ENCODE measurements at places on chromosomes 2 and 18.

- DNase-seq, result no peak
These were observed 69.5 kb downstream of the COPS8 start for GRCh38 chr2:237154884-237155851.

GRCh38 chr2:160993654-160994061, 166.6 kb upstream of the TANK start:
- DNase-seq, result no peak

DNA sequence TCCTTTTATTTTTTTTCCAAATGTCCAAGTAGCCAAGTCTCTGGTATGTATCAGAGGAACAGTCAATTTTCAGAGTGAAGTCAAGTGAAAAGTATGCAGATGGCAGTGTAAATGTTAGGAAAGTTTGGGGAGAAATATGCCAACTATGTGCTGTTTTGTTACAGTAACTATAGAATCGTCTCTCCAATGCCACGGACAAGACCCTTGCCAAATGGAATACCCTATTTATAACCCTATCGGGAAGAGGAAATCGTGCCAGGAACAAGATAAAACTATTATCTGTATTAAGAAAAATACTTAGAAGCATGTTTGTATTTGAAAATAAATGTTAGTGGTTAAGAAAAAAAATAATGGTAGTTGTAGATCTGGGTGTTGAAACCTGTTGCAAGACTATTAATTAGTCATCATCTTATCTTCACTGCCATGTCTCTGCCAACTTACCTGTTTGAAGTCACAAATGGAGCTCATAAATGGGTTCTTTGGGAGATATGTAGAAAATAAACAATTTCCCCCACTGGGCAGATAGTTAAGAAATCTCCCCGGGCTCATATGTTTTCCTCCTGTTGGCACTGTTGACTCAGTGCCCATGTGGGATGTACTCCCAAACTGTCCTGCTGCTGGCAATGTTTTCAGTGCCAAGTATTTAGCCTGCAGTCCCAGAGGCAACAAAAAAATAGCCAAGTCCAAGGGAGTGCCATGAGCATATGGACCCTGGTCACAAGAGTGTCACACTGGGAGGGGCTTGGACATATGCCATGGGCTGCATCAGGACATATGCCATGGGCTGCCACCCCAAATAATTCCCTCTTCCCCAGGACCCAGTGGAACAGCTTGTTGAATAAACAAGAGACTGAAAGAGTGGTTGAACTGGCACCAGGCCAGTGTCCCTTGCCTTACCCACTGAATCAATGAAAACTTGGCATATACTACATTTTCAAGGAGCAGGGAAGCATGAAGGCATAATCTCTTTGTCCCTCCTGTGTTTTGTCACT, 366.9 kb downstream of the OSR1 start:
- peak; percentile 53 for DNase-seq

GRCh38 chr2:16816016-16816415, 150.4 kb upstream of the CYRIA start:
- DNase-seq, result no peak

GRCh38 chr2:25176138-25176537, 7.8 kb upstream of the POMC start:
- DNase-seq, result no peak

- no peak for DNase-seq
These were observed 230.5 kb upstream of the THSD7B start for GRCh38 chr2:136534811-136535210.

GRCh38 chr2:112762276-112762675, 2.1 kb downstream of the CKAP2L start:
- no peak for DNase-seq

- DNase-seq, result no peak
These were observed 2.7 kb downstream of the BIN1 start for GRCh38 chr2:127104166-127104660.

DNA sequence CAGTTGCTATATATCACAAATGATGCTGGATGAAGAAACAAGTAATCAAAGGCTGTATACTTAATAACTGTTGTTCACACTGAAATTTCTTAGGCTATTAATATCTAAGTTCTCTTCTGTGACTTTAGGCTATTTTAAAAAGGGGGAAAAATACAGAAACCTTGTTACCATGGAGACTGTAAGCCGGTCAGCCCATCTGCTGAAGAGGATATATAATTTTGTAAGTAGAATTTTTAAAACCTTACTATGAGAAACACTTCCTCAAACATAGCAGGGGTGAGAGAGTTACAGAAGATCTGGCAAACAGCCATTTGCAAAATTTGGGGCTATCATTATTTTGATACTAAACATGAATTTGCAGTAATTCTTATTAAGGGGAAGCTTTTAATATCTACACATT, 27.8 kb downstream of the CACNB4 start:
- no peak for DNase-seq

GRCh38 chr2:119544075-119544938, at the start of gene CFAP221:
Gene CFAP221, plus strand, starts transcription at chr2:119544449. Its CDS starts 1,683 bp downstream, at chr2:119546132.
- no peak for DNase-seq

GRCh38 chr18:34859496-34859895, 149.4 kb downstream of the DTNA start:
- no peak for DNase-seq

GRCh38 chr2:2735041-2735440, 404.0 kb upstream of the MYT1L start:
- DNase-seq, result no peak

DNA sequence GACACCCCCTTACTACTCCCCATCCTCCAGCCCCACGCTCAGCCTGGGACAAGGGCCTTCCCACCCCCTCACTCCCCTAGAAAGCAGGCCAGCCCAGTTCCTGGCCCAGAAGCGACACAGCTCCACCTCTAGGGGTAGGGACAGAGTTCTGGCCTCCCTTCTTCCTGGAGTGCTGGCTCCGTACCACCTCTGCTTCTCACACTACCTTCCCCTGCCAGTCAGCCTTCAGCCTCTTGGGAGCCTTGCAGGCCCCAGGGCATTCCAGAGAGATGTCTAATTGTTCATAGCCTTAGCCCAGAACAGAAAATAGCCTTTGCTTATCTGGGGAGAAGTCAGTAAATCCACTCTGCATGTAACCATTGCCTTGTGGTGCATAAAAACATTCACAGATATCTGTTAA, 13.1 kb upstream of the CATIP start:
- DNase-seq, result no peak

DNA sequence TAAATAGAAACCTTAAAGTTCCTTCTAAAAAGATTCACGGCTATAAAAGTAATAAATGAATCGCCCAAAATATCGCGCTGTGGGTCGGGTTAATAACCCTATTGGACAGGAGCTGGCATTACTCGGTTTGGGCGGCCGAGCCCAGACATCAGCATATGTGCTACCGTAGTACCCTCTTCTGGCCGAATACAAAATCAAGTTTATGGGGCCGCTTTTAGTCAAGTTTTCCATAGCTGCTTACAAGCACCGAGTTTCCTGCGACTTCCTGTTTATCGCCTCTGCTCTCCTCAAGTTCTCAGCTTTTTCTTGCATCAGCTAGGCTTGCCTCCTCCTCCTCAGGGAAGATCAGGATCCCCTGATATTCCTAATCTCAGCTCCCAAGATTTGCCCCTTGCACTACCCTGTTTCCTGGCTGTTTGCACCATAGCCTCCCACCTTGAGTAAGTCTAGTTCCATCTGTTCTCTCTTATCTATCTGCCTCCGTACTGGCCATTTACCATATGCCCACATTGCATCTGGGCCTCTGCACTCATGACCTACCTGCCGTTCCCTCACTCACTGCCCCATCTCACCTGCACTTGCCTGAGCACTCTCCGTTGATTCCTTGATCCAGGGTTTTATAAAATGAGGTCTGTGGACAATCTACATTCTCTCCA, 56.1 kb downstream of the SLC35F5 start:
- no peak for DNase-seq

DNA sequence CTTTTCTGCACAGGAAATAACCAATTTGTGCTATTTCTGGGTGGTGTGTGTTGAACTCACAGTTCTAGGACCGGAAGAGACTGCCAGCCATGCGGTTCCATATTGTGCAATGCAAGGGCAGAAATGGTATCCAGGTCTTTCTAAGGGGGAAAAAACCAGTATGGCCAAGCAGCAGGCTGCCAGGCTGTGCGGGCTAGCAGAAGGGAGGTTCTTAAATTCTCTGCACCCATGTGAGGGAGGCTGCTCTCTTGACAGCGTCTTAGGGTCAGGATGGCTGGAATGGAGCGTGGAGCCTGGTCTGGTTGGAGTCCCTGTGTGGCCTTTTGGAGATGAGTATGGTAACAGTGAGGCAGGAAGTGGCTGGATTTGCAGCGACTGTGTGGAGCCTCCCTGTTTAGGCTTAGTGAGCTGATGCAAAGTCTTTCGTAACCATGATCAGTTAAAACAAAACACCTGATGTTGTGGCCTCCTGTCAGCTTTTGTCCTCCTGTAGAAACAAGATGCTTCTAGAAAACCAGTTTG, 52.6 kb downstream of the NCK2 start:
- DNase-seq, result no peak

DNA sequence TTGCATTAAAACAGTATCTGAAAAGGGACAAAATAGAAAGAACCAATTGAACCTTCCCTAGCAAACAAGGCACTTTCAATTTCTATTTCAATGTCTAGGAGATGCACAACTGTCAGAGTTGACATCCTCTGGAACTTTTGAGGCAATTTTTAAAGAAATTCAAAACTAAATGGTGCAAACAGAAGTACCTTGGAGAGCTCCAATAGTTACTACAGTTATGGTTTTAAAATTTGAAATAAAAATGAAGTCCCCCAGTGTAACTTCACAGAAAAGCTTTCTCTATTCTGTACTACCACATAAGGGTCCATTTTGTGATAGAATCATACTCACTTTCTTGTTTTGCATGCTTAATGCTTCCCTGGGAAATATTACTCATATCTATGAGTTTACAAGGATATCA, 162.1 kb downstream of the KCNH7 start:
- no peak for DNase-seq

DNA sequence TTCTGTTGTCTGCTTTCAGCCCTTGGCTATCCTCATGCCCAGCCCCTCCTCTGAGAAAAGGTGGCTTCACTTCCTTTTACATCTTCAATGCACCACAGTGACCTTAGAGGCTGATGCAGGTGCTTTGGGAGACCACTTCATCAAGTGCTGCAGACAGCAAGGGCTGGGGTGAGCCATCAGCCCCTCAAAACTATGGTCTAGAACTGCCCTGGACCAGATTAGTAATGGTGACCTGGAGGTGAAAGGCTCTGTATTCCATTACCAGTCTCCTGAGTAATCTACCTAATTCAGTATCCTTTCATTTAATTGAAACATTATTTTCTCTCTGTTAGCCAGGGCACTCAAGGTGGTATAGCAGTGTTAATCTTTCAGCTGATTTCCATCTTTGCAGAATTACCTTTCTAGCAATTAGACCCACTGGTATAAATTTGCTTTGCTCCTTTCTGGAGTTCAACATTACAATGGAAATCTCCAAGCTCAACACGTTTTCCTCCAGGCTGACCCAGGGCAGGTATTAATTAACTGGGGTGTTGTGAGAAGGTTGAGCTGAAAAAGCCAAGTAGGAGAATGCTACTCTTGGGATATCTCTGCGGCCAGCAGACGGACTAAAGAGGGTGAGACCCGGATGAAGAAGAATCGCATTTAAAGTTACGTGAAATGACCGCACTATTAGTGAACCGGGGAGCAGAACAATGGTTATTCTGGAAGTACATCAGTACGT, 469.0 kb downstream of the MEIS1 start:
- DNase-seq, result no peak

DNA sequence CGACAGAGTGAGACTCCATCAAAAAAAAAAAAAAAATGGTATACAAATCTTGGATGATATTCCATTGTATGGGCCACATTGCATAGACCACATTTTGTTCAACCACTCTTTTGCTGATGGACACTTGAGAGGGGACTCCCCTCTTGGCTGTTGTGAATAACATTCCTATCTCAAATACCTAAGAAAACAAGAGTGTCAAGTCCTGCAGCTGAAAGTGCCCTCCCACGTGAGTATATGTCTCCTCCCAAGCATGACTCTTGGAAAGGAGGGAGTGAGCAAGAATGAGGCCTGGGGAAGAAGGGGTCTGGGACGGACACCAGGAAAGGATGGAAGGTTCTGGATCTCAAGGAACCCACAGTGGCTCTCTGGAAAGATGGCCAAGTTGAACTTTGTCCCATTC, 36.0 kb upstream of the NPAS2 start:
- DNase-seq, result no peak

DNA sequence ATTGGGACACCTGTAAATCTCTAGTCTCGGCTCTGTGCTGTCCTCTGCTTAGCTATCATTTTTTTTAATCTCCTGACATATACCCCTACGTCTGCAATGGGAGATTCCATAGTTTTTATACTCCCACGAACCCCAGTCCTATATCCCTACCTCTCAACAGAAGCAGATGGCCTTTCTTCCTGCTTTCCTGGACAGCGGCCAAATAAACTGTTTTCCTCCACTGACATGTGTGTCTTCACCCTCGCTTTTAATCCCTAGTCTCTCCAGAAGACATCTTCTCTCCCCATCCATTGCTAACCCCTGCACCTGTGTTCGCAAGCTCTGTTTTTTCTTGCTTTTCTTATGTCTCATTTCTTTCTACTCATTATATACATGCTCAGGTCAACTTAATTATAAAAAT, 395.4 kb downstream of the EPHA4 start:
- DNase-seq, result no peak

GRCh38 chr2:84639751-84640150, 123.5 kb downstream of the DNAH6 start:
- no peak for DNase-seq

GRCh38 chr18:52869942-52870907, 530.2 kb downstream of the DCC start:
- no peak for DNase-seq

DNA sequence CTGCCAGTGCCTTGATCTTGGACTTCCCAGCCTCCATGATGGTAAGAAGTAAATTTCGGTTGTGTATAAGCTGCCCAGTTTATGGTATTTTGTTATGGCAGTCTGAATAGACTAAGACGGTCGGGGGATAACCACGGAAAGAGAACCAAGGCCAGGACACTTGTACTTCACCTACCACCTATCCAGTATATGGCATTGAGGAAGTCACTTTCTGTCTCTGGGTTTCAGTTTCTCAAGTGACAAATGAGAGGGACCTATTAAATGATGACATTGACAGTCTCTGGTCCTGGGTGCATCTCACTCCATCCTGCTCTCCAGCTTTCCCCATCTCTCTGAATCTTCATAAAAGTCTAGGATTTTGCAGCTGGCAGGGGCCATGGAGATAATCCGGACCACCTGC, 183.8 kb upstream of the MSH6 start:
- no peak for DNase-seq

- no peak for DNase-seq
These were observed 131.2 kb downstream of the TMEM18 start for GRCh38 chr2:545711-546650.

GRCh38 chr2:220279372-220279771, 651.9 kb downstream of the SLC4A3 start:
- DNase-seq, result no peak

DNA sequence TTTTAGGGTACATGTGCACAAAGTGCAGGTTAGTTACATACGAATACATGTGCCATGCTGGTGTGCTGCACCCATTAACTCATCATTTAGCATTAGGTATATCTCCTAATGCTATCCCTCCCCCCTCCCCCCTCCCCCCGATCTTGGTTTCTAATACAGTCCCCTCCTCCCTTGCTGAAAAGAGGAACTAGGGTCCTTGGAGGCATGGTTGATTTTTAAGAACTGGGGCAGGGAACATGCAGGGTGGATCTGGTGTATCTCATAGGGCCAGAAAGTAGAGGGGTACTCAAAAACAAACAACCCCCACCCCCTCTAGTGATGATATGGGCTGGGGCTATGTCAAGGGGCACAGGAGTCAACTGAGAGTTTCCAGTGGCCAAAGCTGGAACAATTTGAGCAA, 153.4 kb downstream of the UBR3 start:
- no peak for DNase-seq
